Activated T-helper 1 cell treated with anti-CD3 and anti-CD28 coated beads, Interleukin-2, amount 50 U/mL, for 16 hours (primary cell): ENCODE measurements at places on chromosomes 2 and 18.

- DNase-seq, result no peak
These were observed 44.5 kb downstream of the TSHZ1 start for GRCh38 chr18:75255094-75255493.

DNA sequence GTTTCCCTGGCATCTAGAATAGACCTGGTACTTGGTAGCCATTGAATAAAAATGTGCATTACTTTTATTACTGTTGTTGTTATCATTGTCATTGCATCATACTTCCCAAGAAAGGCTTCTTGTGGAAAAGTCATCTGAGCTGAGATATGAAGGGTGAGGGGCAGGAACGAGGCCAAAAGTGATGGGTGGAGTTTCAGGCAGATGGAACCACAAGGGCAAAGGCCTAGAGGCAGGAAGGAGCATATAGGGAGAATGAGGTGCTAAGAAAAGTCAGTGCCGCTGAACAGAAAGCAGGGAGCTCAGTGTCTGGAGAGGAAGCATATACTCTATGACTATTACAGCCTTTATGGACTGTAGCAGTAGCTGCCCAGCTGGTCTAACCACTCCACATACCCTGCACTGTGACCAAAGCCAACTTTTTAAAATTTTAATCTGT lies 219.3 kb downstream of the SPP2 start:
- DNase-seq, result no peak

DNA sequence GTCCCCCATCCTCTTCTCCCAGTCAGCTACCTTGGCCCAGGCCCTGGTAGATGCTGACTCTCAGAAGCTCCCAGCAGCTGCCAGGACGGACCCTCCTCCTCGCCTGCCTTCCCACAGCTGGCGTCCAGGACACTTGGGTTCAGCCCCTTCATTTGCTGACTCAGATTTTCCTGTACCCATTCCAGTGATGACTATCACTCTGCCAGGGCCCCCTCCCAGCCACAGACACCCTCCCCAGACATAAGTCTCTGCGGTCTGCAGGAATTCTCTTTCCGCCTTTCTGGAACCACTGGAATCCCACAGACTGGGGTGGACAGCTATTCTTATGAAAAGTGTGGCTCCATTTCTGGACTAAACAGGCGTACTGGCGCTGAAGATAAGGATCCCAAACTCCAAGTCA lies 260.3 kb upstream of the EPAS1 start:
- no peak for DNase-seq

- DNase-seq, result no peak
These were observed 1.4 kb upstream of the TTL start for GRCh38 chr2:112480530-112481049.

- DNase-seq, result no peak
These were observed 364.8 kb upstream of the GALNT5 start for GRCh38 chr2:156892467-156893281.

- DNase-seq, result no peak
These were observed 126.9 kb downstream of the TMEM200C start for GRCh38 chr18:5768454-5768853.

- no peak for DNase-seq
These were observed 644 bp upstream of the DYM start for GRCh38 chr18:49460976-49461601.

- no peak for DNase-seq
These were observed 4.2 kb downstream of the MEIS1 start for GRCh38 chr2:66438891-66439811.

- DNase-seq, result no peak
These were observed 132.5 kb downstream of the UBE2E3 start for GRCh38 chr2:181112916-181113315.
